ENCODE measurements at places on chromosomes 2 and 18.

- peak; percentile 43 for DNase-seq
Measured at GRCh38 chr2:28269019-28269784, 123.5 kb upstream of the FOSL2 start.

DNA sequence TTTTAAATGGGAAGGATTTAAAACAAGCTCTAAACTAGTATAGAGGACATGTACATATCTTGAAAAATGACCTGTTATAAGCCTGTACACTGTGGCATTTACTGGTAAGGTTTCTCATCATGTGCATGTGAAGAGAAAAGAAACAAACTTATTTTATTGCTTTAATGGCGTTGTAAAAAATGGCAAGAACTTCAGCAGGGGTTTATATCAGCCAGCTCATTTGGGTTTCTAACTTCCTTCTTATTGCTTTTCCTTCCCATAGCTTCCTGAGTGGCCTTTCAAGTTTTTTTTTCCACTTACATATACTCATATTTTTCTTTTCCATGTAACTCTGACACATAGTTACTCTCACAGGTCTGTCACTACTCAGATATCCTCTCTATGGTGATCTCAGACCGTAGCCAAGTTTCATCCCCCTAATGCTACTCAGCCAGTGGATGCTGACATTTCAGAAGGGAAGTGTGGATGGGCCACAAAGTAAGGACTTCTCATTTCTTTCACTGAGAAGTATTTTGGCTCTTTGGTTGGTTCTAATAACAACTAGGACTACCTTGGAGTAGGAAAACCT lies 198.2 kb downstream of the PARD3B start:
- no peak for DNase-seq

GRCh38 chr2:51959696-51960095 lies 927.8 kb upstream of the NRXN1 start:
- no peak for DNase-seq

- DNase-seq = no peak
Measured at GRCh38 chr18:62867534-62867933, 152.2 kb downstream of the PHLPP1 start.

DNA sequence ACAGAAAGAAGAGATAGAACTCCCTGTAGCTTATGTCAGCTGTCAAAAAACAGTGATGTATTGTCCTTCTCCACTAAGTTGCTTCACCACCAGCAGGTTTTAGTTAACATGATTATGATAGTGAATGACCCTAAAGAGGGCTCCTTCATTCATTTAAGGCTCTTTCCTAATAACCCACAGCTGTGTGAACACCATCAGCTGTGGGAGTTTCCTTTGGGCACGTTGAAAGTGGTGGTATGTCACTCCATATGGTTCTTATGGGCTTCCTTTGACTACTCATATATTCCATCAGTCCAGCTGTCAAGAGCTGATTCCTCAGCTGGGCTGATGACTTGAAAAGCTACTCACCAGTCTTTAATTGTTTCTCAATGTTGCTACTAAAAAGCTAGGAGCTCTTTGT lies 210.3 kb downstream of the UBE2E3 start:
- DNase-seq = no peak

DNA sequence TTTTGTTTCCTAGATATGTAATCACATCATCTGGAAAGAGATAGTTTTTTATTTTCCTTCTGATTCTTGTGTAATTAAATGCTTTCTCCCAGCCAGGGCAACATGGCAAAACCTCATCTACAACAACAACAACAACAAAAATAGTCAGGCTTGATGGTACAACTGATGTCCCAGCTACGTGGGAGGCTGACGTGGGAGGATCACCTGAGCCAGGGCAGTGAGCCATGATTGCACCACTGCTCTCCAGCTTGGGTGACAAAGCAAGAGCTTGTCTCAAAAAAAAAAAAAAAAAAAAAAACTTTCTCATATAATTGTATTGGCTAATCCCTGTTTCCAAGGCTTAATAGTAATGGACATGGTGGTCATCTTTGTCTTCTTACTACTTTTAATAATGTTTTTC lies 26.4 kb upstream of the PGAP1 start:
- no peak for DNase-seq

DNA sequence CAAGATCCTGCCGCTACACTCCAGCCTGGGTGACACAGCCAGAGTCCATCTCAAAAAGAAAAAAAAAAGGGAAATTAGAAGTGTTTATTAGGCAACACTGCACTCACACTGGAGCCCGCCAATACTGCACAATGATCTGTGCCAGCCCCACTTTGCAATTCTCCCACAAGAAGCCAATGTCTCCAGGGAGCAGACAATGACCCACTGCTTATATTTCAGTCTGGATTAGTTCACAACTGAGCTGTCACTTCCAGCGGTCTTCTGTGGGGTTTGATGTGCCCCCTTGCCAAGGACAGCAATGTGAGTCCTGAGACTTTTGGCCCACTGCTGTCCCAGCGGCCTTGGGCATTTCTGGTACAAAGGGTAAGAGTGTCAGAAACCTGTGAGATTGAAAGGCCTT lies 85.6 kb upstream of the PPM1B start:
- no peak for DNase-seq

DNA sequence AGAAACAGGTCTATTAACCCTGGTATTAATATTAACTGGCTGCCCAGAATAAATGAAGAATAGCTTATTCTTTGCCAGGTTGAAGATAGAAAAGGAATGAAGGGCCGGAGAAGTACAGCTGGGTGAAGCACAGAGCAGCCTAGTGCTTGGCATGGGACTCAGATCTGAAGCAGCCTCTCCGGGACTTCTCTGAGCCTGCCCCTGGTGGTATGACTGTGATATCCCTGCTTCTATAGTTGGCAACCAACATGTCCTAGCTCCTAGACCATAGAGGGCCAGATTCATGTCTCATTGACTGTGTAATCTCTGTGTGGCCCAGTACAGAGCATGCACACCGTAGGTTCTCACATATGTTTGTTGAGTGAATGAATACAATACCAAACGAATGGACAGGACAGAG lies 107.8 kb downstream of the MSH2 start:
- no peak for DNase-seq

GRCh38 chr18:53952700-53953099 lies 271.8 kb downstream of the MBD2 start:
- DNase-seq = no peak

- DNase-seq = no peak
Measured at GRCh38 chr2:226904592-226904991, 68.7 kb downstream of the RHBDD1 start.

- no peak for DNase-seq
Measured at GRCh38 chr2:49950646-49951045, 796.3 kb upstream of the FSHR start.

- DNase-seq = no peak
Measured at GRCh38 chr2:43115881-43116280, 110.5 kb downstream of the ZFP36L2 start.

DNA sequence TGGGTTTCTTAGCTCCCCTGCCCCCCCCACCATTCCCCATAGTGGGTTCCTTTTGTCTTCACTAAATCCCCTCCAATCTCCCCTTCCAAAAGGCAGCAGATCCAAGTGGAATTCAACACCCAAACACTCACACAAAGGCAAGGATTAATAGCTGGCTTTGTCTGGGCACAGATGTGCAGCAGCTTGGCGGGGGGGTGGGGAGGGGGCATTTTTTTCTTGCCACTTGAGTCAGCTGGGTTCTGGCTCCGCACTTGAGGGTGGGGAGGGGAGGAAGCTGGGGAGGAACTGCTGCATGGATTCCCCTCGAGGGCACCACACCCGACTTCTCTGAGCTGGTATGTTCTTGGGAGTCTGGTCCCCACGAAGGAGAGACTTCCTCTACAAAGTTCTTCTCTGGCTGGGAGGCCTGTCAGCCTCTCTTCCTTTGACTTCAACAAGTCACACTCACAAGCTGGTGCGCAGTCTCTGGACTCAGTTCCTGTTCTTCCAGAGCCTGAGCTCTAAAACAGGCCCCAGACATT lies 36.0 kb downstream of the SERTAD2 start:
- DNase-seq = no peak

DNA sequence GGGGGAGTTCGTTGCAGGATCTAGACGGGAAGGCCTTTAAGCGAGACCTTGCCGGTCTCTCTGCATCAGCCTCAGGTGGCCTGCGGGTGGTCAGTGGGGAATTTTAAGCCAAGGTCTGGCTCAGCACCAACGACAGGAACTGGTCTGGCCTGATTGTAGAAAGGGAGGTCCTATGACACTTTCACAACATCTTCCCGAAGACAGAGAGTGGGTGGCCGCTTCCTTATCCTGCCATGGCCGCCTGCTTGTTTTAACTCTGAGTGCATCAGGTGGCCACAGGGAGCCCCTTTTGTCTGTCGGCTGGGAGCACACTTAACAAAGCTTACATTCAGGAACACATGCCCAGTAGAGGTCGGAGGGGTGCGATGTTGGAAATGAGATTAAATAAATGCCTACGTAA lies 363.7 kb upstream of the MYT1L start:
- DNase-seq = no peak

DNA sequence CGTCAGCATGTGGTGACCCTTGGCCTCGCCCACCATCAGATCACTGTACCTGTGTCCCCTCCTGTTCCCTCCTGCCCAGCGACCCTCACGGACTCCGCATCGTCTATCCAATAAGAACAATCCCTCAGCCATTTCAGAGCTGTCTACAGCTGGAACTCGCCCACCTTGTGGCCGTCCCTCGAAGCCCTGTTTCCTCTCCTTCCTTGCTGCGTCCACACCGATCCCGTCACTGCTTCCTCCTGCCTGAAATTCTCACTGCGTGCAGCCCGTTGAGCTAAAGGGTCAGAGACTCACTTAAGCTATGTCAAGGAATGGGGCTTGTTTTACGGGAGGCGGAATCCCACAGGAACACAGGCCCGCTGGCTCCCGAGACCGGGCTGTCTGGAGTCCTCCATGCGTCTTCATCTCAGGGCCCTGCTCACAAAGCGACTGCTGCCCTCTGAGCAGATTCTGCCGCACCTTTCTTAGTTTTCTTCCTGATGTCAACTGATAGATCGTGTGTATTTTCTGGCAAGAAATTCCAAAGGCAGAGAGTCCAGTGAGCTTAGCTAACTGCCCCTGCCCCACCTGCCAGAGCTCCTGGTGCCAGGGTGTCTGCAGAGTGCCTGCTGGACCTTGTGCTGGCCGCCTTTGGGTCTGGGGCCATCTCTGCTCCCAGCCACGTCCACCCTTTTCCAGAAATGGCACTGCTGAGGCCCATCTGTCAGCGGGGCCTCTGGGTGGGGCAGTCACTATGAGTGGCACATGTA lies 35.3 kb downstream of the KLHL29 start:
- DNase-seq = no peak

DNA sequence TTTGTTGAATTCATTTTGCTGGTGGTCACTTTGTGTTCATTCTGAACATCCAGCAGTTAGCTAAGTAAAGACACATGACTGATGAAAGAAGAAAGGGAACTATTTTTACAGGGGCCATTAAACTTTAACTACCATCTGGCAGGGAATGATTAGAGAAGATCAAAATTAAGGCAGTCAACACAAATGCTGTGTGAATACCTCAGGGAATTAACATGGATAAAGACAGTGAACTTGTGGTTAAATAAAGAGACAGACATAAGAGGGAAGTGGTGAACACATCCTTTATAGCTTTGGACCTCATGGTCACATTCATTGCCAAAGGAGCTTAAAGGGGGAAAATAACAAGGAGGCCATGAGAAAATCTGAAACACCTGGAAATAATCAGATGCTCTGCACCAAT lies 52.6 kb upstream of the ATP5MC3 start:
- peak; percentile 75 for DNase-seq

DNA sequence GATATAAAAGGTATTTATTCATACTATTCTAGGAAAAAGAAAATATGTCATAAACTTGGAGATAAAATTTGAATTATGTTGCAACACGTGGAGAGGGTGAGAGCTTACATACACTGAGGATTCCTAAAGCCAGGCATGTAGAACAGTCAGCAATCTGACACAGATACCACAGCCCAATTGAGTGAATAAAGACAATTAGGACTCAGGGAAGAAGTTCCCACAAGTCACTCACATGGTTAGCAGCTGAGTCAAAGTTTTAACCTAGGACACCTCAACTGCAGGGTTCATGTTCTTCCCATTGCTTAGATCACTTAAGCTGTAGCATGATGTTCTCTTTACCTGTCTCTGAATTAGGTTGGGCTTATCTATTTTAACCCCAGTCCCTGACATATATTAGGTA lies 189.5 kb downstream of the CMPK2 start:
- no peak for DNase-seq

GRCh38 chr2:23772684-23773083 lies 154.2 kb downstream of the ATAD2B start:
- no peak for DNase-seq

- no peak for DNase-seq
Measured at GRCh38 chr2:80573950-80574349, 269.4 kb upstream of the LRRTM1 start.

- DNase-seq = no peak
Measured at GRCh38 chr2:75640621-75641121, 5.9 kb upstream of the MRPL19 start.

- no peak for DNase-seq
Measured at GRCh38 chr2:15750822-15751329, 159.2 kb downstream of the DDX1 start.

GRCh38 chr2:73238976-73239375 lies 4.9 kb downstream of the CCT7 start:
- no peak for DNase-seq

DNA sequence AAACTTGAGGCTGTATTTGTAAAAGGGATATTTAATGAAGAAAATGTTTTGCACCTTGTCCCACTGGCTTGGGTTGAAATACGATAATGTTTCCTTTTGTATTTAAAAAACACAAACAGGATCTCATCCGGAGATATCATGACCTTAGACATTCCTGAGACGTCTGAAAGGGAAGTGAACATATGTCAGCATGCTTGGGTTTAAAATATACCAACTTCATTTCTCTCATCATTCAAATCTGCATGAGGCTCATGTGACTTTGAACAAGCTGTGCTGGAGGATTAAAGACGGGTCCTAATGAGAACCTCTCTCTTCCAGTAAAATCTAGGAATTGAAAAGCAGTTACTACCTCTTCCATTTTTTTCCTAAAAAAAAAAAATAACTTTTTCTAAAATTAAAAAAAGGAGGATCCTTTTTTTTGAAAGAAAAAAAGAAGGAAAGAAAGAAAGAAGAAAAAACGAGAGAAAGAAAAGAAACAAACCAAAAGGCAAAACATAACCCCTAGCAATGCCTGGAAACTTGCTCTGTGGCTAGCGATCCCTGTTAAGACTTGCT lies 106.8 kb upstream of the ZFP36L2 start:
- DNase-seq = no peak

GRCh38 chr2:51722311-51722710 lies 690.4 kb upstream of the NRXN1 start:
- DNase-seq = no peak

DNA sequence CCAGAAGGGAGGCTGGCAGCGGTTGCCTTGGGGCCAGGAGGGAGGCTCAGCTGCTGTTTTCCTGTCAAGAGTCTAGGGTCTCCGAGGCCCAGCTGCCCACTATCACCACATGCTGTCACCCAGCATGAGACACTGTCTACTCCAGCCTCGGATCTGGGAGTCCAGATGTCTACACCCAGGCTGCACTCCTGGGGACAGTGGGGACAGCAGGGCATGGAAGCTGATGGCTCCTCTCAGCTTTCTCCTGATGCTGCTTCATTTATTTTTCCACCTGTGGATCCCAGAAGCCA lies 134.0 kb downstream of the PTGR3 start:
- DNase-seq = no peak
